Activated T-cell treated with anti-CD3 and anti-CD28 coated beads for 24 hours (primary cell): ENCODE measurements at places on chromosomes 1 and 21.

- DNase-seq = no peak
These were observed 22.4 kb upstream of the TRNAU1AP start for GRCh38 chr1:28530456-28530855.

DNA sequence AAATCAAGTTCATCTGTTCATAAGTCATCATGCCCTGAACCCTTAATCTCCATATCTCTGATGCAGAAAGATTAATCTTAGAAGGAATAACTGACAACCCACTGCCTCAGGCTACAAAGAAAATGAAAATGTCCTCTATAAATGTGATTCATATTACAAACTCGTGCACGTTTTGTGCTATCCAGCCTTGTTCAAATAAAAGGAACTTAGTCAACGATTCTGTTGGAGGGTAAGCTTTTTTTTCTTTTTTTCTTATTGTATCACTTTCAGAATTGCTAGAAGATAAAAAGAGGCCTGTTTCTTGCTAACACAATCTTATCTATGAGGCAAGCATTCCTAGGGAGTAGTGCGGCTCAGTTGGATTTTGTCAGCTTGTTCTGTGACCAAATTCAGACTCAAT is 228.4 kb downstream of the TM2D1 start:
- DNase-seq = no peak

DNA sequence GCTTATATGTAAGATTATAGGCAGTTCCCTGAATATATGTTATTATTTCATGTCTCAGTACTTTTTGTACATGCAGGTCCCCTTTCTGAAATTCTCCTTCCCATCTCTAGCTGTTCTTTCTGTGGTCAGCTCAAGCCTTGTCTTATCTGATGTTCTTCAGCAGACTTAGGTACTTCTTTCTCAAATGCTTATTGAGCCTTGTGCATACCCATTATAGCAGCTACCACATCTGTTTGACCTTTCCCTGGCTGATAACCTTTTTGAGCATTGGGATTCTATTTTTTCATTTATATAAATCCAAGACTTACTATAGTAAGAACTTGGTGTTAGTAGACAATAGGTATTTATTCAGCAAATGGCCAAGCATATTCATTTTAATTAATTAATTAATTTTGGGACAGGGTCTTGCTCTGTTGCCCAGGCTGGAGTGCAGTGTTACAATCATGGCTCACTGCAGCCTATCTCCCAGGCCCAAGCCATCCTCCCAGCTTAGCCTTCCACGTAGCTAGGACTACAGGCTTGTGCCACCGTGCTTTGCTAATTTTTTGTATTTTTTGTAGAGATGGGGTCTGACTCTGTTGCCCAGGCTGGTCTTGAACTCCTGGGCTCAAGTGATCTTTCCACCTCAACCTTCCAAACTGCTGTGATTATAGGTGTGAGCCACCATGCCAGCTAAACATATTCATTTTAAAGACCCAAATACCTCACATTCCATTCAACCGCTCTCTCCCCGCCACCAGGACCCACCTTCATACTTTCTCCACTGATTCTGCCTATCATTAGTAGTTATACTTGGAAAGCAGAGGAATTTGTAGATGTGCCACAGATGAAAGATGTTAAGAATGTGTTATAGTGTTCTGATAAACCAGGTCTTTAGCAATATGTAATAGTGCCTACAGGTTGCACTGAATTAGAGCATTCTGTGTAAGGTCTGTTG is 16.7 kb downstream of the TIPRL start:
- no peak for DNase-seq

DNA sequence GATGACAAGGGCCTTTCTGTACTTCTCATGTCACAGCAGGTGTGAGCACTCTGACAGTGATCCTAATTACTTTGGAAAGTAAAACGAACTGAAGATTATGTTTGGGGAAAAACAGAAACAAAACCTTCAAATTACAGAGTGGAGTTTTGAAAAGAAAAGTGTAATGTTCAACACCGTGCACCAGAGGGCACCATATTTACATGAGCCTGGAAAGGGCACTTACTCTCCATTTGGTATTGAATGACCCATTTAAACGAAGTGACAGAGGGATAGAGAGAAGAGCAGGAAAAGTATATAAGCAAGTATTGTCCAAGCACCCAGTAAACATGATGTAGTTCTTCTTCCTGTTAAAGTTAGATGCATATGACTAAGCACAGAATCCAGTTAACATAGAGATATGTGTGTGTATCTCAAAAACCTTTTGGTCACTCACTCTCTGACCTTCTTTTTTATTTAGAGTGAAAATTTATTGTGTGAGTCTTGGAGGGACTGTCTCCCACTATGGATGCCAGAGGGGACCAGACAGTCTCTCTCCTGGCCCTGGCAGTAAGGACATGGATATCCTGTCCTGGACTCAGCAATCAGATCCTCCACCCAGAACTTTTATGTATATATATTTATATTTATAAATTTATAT is 3.8 kb upstream of the RGSL1 start:
- DNase-seq = no peak

- DNase-seq = peak; percentile 48
These were observed 36.3 kb upstream of the PCBP3 start for GRCh38 chr21:45607021-45607908.

DNA sequence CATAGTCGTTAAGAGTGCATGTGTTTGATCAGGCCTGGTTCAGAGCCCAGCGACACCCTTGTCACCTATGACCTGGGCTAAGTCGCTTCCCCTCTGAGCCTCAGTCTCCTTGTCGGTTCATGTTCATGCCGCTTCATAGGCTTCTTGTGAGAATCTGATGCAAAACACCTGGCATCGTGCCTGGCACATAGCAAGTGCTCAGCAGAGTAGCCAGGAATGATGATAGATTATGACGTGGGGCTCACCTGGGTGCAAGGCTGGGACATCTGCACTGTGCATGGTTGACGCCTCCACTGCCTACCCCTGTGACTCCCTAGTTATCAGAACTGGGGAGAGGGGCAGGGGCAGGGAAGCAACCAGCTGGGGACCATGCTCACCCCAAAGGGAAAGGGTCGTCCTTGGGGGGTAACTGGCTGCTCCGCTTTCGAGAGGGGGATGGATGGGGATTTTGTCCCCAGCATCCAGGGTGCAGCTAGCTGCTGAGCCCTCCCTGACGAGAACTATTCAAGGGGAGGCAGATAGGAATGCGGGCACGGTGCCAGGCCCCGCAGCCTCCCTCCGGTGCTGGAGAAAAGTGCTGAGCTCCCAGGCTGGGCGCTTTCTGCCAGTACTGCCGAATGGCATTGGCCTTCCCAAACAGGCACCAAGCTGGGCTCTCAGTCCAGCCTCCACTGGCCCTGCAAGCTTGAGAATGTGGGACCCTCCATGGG is 9.3 kb downstream of the EFHD2 start:
- DNase-seq = no peak

DNA sequence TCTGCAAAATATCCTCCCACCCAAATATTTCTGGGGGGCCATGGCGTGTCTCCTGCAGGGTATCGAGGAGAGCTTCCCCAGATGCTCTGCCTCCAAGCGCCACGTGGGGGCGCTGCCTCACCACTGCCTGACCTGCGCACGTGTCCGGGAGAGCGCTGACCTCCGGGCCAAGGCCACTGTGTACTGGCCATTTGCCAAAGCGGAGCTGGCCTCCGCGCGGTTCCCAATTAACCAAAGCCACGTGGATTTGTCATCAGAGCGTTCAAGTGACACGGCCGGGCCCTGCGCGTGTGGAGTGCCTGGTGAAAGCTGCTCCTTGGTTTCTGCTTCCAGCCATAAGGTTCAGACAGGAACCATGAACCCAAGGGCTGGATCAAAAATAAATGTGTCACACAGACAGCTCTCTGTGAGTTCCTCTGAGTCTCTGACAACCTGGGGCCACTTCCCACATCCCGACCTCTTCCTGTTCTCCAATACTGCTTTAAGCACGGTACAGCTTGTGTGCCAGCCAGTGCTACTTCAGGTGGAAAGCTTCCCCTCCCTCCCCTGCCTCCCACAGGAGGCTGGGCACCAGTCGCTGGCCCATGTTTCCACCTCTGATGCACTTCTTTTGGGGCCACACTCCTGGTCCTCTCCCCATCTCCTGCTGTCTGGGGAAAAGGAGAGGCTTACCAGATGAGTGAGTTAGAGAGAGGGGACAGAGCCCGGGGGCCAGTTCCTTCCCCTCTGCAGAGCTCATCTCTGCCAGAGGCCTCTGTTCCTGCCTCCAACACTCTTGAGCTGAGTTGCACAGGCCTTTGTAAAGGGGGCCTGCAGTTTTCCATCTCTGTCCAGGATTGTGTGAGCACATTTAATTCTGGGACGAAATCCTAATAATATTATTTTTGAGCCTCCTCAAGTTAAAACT is 26.1 kb downstream of the ZP4 start:
- no peak for DNase-seq

- DNase-seq = no peak
These were observed 1.7 kb downstream of the PADI3 start for GRCh38 chr1:17250601-17251000.

DNA sequence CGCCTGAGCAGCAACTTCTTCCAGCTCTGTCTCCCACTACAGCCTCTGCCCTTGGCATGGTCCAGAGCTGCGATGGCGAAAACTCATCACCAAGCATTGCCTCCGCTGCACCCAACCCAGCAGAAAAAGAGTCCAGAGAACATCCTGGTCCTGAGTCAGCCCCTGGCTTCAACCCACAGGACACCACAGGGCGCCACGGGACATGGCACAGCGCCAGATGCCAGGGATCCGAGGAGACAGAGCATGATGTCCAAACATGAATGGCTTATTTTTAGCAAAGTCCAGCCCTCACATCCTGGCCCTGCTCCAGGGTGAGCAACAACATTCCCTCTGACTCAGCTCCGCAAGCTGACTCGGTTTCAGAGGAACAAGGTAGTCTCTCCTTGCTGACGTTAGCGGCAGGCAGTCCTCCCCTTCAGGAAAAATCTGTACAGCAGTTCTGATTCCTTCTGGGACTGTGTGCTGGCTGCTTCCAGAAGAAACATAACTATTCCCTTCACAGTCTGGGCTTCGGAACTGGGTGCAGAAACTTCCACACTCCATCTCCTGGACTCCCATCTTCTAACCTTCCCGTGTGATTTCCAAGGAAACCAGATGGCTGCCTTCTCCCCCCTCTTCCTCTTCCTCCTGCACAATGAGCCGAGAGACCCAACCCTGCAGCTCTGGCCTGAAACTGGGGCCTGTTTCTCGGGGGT is 131.3 kb downstream of the TOMM20 start:
- DNase-seq = no peak
